ENCODE measurements at places on chromosomes 1 and 21.

- peak; percentile 33 for DNase-seq
Measured at GRCh38 chr1:168980656-168981055, 125.8 kb upstream of the ATP1B1 start.

DNA sequence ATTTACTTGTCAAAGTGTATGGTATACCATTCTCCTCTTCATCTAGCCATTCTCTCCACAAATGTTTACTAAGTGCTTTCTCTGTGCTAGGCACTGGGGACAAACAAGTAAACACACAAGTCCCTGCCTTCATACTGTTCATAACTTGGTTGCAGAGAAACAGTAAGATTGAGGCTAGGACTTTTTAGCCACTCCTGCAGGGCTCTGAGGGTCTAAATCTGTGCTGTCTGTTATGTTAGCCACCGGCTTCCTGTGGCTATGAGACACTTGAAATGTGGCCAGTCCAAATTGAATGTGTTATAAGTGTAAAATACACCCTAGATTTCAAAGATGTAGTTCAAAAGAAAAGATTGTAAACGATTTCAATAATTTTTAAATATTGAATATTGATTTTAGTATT is 50.2 kb downstream of the AZIN2 start:
- no peak for DNase-seq

DNA sequence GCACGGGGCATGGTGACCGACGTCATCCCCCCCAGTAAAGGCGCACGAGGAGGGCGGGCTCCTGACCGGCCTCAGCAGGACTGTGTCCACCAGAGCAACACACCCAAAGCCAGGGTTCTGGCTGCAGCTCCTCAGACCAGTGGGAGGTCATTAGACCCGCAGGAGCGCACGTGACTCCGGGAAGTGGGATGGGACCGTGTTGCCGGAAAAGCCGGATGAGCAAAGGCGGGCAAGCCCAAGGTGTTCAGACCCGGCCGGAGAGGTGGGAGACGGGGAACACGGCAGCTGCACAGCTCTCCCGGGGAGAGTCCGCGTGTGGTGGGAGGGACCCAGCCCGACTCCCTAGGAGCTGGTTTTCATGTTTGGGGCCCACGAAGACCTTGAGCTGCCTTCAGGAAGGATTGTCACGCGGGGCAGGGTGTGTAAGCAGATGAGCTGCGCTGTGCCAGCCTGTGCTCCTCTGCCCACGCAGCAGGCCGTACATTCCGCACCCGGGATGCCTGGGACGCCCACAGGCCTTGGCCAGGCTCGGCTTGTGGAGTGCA is 20.6 kb upstream of the TRAPPC10 start:
- DNase-seq, result no peak

- no peak for DNase-seq
Measured at GRCh38 chr1:20476265-20477038, 9.6 kb downstream of the CAMK2N1 start.
